ENCODE measurements at places on chromosomes 3 and 15.

DNA sequence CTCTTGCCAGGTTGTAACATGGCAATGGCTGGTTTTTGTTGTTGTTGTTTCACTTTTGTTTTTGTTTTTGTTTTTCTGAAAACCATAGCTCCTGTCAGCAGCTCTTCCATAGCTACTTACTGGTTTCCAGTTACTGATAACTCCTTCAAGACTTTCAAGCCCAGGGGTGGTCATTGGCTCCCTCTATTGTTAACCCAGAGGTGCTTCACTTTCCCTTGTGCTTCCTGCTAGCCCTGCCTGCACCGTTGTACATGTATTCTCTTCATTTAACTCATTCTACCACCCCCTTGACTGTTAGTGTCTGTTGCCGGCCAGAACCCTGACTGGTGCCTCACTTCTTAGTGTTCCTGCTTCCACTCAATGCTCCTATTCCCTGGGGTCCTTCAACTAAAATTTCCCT, 4.2 kb upstream of the TRAT1 start:
- peak; percentile 1 for DNase-seq

DNA sequence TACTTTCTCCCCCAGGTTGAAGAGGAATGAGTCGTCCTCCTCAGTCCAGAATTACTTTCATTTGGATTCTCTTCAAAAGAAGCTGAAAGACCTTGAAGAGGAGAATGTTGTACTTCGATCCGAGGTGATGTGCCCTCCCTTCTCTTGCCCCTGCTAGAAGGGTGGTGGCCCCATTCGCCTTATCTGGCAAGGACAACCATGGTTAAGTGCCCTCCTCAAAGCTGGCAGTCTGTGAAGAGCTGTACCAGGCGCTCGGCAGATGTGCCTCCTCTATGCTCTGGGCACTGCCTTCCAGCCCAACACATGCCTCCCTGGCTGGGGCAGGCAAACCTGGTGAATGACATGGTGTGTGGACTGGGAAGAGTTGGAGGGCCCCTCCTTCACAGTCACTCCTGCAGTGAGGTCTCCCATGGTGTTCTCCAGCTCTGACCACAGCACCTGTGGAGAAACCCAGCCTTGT, 77.0 kb downstream of the CCK start:
- no peak for DNase-seq

GRCh38 chr15:69744391-69745162, 292.0 kb downstream of the RPLP1 start:
- DNase-seq = no peak

DNA sequence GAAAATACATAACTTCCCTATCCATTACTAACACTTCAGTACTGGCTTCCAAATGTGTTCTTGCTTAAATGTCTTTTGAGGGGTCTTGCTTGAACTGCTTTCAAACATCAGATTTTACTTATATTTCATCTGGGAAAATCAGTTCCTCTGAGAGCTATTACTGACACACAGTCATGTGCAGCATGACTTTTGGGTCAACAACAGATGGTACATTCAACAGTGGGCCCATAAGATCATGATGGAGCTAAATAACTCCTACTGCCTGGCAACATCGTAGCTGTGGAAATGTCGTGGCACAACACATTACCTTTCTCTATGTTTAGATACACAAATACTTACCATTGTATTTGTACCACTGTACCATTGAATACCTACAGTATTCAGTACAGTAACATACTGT, 43.8 kb downstream of the WWTR1 start:
- no peak for DNase-seq

- DNase-seq = no peak
Measured at GRCh38 chr3:169350228-169350627, 313.3 kb downstream of the MECOM start.

GRCh38 chr3:22542311-22542710, 660.8 kb upstream of the UBE2E2 start:
- no peak for DNase-seq

DNA sequence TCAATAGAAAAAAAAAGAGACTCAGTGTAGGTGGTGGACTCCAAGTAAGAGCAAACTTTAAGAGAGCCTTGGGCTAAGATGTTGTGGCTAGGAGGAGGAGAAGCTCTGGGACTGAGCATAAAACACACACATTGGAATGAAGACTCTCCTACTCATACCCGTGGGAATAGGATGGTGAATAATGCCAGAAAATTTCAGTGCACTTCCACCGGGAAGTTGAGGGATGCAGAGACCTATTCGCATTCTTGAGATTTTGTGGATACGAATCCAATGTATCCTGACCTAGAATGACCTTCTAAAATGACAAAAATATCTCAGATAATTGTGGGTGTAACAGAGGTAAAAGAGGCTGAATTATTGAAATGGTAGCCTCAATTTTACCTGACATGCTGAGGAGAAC, 388.7 kb upstream of the SGO1 start:
- no peak for DNase-seq

GRCh38 chr15:98178861-98179260, 218.4 kb downstream of the ARRDC4 start:
- DNase-seq = no peak

GRCh38 chr15:82552861-82553260, 12.6 kb upstream of the RPS17 start:
- no peak for DNase-seq

- DNase-seq = no peak
Measured at GRCh38 chr3:196122021-196122687, 40.3 kb upstream of the TFRC start.

GRCh38 chr15:49024840-49025239, 21.4 kb downstream of the SECISBP2L start:
- no peak for DNase-seq

DNA sequence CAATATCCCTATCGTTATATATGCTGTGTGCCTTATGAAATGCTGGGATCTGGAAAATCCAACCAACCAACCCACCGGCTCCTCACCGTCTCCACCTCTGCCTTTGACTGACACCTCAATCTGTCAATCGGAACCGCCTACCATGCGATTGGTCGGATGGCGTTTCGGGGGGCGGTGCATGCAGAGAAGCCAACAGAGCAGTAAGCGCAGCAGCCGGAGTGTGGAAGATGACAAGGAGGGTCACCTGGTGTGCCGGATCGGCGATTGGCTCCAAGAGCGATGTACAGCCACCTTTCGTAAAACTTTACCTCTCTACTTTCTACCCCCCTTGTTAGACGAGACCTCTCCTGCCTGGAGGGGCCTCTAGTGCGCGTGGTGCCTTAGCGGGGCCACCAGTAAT, 6.3 kb downstream of the CLK3 start:
- DNase-seq = no peak

GRCh38 chr3:185532901-185533300, 19.5 kb downstream of the LIPH start:
- no peak for DNase-seq

- no peak for DNase-seq
Measured at GRCh38 chr3:71156062-71156665, 427.4 kb downstream of the FOXP1 start.

GRCh38 chr3:57756528-57757401, 656 bp downstream of the SLMAP start:
- no peak for DNase-seq

DNA sequence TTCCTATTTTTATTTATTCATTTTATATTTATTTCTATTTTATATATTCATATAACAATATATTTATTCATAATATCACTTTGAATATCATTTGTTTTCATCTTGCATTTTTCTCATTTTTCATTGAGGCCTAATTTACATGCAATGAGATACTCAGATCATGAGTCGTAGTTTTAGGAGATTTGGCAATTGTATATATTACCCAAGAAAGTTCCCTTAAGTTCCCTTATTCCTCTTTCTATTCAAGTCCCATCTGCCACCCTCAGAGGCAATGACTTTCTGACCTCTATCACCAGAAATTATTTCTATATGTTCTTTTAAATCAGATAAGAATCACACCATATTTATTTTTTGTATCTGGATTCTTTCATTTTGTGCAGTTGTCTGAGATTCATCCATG, 329.1 kb upstream of the TPRG1 start:
- no peak for DNase-seq

DNA sequence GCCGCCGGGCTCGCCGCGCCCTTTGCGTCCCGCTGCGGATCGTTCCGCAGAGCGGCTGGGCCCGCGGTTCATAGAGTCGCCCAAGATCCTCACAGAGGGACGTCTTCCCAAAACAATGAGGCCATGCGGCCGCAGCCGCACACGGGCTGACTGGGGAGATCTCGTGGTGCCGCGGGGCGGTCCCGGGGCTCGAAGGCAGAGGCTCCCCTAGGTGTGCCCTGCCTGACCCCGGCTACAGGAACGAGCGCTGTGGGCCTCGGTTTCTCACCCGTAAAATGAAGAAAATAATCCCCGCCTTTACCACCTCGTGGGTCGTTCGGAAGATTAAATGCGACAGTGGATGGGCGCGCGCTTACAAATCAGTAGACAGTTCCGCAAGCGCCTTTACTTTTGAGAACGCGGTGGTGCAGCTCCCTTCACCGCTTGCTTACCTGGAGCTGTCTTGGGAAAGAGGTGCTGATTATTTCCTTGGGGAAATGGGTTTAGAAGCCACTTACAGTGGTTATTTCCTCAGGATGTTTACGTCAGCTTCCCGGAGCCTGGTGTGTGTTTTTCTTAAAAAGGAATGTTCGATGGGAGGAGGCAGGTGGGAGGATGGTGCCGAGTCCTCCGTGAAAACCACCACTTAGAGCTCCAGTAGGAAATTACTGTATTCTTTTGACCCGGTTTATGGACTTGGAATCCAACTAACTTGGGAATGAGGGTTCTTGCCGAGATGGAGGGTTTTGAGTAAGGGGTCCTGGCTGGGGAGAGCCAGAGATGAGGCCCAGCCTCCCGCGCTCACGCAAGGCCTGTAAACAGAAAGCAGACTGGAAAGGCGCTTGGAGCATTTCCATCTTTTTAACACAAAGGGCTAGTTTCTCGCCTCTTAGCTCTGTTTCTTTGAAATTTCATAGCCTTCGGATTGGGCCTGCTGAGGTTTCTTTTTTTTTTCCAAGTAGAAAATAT, 1.9 kb upstream of the MEX3B start:
- DNase-seq = no peak

DNA sequence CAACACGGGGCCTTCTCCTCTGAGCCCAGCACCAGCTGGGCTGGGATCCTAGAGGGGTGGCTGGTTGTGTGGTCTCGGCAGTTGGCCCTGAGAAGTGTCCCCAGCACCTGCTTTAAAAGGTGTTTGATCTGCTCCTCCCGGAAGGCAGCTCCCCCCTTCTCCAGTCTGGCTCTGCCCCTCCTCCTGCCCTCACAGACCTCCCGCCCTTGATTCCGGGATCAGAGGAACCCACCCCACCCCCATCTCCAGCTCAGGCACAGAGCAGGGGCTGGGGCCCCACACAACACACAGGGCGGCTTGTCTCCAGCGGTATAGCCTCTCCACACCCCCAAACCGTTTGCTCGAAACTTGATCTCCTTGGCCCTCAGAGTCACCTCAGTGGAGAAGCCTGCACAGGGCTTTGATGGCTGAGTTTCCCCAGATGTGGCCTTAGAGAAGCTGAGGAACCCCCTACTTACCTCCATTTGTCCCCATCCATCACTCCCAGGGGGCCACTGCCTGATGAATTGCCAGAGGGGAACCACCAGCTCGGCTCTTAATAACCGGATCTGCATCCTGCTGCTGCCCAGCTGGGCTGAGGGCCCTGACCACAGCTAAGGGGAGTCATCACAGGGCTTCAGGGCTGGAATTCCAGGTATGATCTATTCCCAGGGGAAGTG, 6.4 kb upstream of the STRA6 start:
- DNase-seq = no peak

- no peak for DNase-seq
Measured at GRCh38 chr3:87491843-87492242, 215.5 kb upstream of the POU1F1 start.

DNA sequence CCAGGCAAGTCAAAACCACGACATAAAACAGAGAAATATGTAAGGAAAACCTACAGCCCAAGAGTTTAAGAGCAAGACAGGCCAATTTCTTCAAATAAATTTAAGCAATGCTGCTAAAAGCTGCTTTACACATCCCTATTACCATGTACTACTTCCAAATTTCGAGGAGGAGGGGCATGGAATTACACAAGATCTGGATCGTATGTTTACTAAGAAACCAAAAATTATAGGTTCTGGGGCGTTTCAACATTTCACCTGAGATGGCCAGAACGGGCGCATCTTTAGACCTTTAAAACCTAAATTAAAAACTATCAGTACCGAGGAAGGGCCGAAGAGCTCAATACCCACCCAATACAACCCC, 664 bp upstream of the NR2C2 start:
- no peak for DNase-seq

GRCh38 chr3:25427563-25427941, 511 bp upstream of the RARB start:
- DNase-seq = no peak

DNA sequence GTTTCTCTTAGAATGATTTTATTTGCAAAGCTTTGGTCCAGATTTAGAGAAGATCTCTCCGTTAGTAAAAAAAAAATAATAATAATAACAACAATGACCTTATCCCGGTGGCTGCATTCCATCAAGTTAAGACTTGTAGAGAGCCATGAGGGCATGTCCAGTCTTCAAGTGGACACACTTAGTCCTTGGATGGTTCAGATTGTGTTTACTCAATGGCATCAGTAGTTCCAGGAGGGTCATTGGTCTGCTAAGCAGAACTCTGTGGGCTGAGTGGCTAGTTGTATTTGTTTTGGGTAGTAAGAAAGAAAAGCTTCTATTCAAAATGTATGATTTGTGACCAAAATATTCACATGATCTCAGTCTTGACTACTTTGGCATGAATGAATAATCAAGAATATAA, 116.3 kb upstream of the UBE2E2 start:
- DNase-seq = no peak

GRCh38 chr15:101407966-101408775, 81.3 kb downstream of the PCSK6 start:
- DNase-seq = no peak

GRCh38 chr3:80677796-80678195, 910.0 kb upstream of the ROBO1 start:
- no peak for DNase-seq

DNA sequence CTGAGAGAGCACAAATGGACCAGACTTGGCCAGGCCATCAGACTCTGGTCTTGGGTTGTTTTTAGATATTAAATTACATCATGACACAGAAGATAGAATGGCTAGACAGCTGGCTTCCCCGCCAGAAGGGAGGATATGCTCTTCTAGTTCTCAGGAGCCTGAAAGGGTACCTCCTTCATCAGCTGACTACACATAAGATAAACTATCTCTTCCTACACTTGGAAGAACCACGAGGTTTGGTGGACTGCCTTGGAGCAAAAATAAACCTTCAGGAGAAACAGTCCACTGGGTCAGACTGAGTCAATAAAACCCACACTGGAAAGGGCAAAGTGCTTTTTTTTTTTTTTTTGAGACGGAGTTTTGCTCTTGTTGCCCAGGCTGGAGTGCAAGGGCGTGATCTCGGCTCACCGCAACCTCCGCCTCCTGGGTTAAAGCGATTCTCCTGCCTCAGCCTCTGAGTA, 26.3 kb upstream of the DYNC1LI1 start:
- no peak for DNase-seq

DNA sequence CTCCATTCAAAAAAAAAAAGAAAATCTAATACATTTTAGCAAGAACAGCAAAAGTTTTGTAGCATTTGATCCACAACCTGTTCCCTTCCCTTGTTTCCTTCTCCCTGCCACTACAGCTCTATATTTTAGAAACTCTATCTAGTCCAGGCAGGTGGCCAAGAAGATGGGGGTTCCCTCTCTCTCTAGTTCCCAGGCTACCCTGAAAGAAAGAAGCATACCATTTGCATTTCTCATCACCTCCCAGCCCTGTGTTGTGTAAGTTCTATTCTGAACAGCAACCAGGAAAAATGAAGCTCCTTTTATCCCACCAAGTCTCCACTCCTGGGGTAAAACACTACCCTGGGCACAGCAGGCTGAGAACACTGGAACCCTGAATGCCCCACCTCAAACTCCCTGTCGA, 100.0 kb downstream of the PCCB start:
- DNase-seq = no peak

- DNase-seq = no peak
Measured at GRCh38 chr3:67048715-67049074, 50.6 kb downstream of the KBTBD8 start.
